ENCODE measurements at places on chromosomes 7 and 10. TPM values are rescaled to one million over a fixed set of nuclear protein-coding genes. Genes with fewer than 3 reads are reported as not detected.

AS3MT gene
- total RNA-seq: 18.3 TPM

COL26A1 gene
- total RNA-seq: 0.94 TPM

SHTN1 gene
- 71.0 TPM for total RNA-seq

NEBL gene
- total RNA-seq: 15.5 TPM

RNF148 gene
- total RNA-seq: 25.6 TPM

SLC26A5 gene
- 1.3 TPM for total RNA-seq

GIMAP5 gene
- total RNA-seq: 8.4 TPM

KNDC1 gene
- 13.3 TPM for total RNA-seq

IGFBP3 gene
- total RNA-seq: 79.8 TPM

Data from testis (tissue), 5 donors.